NT2/D1 (cell line): ENCODE measurements at places on chromosomes 13 and 19.
A peak's percentile ranks its signal among the peaks of the same experiment; 100 is the strongest.

DNA sequence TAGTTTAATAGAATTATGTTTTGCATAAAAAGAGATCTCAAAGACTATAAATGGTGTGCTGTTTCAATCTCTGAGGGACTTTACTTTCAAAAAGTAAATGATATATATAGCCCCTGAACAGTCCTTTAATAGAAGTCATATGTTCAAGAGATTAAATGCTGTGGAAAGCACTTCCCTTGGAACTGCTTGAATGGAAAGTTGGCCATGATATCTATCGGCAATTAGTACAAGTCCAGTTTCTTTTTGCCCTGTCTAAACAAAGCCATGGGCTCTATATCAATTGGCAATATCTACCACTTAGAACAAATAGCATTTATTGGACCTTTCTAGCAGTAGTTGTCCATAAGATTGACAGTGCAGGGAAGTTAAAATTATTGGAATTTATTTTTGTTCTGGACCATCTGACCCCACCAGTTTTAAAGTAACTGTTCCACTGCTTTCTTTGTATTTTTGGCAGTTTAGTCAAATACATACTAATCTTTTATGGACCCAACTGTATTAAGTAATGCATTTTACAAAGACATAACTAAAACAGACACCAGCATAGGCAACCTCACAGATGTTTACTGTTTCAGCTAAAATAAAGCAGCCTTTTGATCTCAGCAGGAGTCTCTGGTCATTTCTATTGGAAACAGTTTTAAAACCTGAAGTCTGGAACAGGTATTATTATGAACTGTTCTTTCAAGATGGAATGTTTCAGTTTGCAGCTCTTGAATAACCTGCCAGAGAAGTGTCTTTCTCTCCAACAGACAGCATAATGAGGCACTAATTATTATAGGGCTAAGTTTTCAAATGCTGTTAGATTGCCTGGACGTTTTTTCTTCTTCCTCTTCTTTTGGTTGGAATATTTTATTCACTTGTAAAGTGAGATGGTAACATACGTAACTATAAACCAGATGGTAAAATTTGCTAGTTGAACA, 282.6 kb downstream of the DCLK1 start:
- DNase-seq, result no peak

- peak; percentile 11 for DNase-seq
Measured at GRCh38 chr13:83780227-83780626, 102.0 kb downstream of the SLITRK1 start.

DNA sequence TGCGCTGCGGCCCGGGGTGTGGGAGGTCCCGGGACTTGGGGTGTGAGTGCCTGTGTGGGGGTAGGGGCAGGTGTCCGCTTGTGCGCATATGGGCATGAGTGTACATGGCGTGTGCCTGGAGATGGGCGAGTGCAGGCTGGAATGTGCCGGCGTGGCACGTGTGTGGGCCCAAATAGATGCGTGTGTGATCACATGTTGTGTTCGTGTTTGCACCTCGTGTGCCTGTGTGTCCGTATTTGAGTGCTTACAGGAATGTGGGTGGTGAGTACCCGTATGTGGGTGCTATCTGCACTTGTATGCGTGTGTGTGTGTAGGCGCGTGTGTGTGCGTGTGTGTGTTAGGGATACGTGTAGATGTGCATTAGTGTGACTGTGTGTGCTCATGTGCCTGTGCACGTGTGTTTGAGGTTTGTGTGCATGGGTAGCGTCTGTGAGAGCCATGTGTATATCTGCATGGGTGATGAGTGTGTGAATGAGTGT, 3.4 kb downstream of the ZNF536 start:
- no peak for DNase-seq

- DNase-seq, result no peak
Measured at GRCh38 chr13:29319451-29319850, 276.0 kb downstream of the SLC7A1 start.

- peak; percentile 55 for DNase-seq
Measured at GRCh38 chr19:40523322-40524047, 53.2 kb upstream of the SHKBP1 start.

GRCh38 chr13:42377640-42378382, 105.9 kb downstream of the AKAP11 start:
- DNase-seq, result no peak

DNA sequence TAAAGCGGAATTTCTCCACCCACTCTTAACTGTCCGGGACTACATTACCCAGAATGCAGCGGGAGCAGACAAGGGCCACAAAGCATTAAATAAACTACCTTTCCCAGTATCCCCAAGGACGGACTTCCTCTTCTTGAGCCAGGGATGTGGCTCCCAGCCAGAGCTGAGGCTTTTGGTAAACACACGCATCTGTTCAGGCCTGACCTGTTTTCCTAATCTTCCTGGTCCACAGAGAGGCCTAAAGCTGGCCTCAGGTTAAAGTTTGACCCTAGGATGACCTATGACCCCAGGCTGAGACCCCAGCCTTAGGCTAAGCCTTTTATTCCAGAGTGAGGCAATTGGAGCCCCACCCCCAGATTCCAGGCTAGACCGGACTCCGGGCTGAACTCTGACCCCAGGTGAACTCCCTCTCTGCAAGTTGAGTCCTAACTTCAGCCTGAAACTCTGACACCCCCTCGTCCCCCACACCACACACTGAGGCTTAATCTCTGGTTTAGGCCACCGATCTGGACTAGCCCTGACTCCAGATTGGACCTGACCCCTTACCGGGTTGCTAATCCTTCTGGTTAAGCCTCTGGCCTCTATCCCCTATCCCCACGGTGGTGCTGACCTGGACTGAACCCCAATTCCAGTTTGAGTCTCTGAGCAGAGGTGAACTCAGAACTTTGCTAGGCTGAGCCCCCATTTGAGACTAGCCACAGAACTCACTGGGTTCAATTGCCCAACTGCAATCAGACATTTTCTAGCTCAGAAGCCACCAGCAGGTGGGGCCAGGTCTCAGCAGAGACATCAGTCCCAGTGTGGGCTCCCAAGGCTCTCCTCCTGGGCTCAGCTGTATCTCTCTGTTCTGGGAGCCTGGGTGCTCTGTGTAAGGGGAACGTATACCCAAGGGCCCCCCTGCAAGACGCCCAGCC, 750 bp upstream of the GPR108 start:
- DNase-seq, result no peak

- DNase-seq, result no peak
Measured at GRCh38 chr19:1041835-1042685, 2.2 kb downstream of the ABCA7 start.

DNA sequence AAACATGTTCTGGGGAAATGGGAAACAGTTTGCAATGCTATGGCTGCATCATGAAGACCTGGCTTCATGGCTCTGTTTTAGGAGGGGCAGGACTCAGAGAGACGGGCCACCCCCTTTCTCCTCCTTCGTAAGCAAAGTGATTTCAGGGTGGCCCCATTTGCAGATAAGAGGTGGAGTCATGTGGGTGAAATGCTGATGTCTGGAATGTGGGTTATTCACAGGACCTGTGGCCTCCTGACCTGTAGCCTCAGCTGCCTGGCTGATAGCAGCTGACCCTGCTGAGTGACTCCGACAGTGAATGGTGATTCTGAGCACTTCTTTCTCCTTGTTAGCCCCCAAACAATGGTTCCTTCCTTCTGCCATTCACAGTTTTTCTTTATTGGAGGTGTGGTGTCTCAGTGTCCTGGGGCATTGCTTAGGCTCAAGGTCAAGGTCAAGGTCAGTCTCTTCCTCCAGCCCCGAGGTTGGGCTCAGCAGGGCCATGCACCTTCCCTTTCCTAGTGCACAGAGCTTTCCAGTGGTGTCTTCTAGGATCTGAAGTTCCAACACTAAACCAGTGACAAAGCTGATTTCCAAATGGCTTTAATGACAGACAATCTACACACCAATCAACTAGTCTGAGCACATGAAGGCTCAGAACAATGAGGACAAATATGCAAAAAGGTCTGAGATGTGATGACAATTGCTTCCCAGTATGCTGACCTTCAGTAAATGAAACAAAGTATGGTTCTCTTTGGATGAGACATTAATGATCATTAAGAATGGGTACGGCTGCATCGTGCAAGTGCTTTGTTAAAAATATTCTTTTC, 49.6 kb upstream of the ANKRD10 start:
- no peak for DNase-seq

DNA sequence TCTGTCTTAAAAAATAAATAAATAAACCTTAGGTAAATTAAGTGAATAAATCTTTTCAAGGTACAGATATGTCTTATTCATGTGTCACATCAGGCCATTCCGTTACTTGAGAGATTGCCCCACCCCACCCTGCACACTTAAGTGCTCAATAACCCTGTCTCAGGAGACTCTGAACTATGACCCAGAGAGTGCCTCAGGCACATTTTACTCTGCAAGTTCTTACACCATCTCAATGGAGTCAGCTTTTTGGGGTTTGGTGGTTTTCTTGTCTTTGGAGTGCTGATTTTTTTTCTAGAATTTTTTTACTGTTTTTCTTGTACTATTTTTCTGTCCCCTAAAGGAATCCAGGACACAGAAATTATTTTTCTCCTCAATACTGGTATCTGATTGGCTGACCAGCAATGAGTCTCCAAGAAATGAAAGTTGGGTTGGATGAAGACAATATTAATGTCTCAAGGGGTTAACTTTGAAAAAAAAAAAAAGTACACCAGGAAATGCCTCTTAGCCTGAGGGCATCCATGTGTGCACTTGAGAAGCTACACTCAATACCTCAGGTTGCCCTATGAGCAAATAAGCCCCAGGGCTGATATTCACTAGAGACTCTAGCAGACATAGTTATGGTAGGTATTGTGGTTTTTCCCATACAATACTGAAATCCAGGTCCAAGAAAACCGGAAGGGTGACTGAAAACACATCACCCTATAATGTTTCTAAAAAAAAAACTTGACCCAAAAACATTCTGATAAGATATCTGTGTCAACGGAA, 114.6 kb upstream of the ZNF91 start:
- no peak for DNase-seq
